ENCODE measurements at places on chromosomes 7 and 10.
A peak's percentile ranks its signal among the peaks of the same experiment; 100 is the strongest.

GRCh38 chr10:49324711-49325110 is 25.7 kb downstream of the C10orf71 start:
- DNase-seq, result no peak

DNA sequence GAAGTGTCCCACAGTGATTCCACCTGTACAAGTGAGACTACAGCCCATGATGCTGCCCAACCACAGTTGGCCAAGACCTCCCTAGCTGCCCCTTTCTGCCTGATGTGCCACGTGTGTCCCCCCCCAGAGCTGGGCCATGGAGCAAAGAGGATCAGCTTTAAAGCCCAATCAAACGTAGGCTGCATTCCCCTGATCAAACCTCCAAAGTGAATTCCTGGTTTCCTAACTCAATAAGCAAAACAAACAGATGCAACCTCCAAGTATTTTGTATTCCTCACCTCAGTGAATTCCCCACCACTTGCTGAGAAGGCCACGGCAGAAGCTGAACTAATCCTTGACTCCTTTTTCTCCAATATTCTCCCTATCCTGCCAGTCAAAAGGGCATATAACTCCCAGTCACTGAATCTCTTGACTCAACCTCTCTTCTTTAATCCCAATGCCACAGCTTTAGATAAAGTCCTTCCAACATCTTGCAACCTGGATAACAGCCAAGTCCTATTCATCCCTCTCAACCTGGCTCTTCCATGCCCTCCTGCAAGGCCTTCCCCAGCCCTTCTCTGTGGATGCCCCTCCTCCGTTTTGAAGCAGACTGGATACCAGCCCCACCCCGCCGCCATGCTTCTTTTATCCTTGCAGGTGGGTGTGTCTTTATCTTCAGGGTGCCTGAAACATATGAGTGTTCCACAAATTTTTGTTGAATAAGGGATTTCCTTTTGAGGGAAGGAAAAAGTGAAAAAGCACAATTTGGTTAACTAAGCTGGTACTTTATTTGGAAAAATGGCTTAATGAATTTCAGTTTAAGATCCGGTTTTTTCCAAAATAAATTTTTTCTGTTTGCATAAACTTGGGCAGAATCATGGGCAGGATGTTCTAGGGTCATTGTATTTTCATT is 285.2 kb upstream of the MKLN1 start:
- DNase-seq, result no peak

DNA sequence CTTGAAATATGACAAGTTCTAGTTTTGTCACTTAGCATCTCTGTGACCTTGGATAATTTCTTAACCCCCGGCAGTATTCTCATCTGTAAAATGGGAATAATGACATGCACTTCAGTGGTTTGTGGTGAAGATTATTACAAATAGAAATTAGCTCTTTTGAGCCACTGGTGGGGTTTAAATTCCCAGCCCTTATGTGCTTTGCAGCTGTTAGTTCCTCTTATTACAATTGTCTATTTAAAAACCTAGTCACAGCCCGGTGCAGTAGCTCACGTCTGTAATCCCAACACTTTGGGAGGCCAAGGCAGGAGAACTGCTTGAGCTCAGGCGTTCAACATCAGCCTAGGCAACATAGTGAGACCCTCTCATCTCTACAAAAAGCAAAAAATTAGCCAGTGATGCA is 30.1 kb downstream of the CAV1 start:
- no peak for DNase-seq

DNA sequence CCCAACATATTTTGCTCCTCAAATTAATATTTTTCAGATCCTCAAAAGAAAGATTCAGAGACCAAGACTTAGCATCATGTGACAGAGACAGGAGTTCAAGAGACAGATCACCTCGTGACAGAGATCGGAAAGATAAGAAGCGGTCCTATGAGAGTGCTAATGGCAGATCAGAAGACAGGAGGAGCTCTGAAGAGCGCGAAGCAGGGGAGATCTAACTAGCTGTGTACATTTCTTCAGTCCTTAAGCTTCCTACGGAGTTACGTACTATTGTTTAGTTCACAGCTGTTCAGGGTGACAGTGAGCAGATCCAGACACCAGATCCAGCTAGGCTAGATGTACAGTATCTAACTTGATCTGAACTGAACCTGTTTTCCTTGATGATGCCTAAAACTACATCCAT is 61.3 kb downstream of the KLRG2 start:
- no peak for DNase-seq

DNA sequence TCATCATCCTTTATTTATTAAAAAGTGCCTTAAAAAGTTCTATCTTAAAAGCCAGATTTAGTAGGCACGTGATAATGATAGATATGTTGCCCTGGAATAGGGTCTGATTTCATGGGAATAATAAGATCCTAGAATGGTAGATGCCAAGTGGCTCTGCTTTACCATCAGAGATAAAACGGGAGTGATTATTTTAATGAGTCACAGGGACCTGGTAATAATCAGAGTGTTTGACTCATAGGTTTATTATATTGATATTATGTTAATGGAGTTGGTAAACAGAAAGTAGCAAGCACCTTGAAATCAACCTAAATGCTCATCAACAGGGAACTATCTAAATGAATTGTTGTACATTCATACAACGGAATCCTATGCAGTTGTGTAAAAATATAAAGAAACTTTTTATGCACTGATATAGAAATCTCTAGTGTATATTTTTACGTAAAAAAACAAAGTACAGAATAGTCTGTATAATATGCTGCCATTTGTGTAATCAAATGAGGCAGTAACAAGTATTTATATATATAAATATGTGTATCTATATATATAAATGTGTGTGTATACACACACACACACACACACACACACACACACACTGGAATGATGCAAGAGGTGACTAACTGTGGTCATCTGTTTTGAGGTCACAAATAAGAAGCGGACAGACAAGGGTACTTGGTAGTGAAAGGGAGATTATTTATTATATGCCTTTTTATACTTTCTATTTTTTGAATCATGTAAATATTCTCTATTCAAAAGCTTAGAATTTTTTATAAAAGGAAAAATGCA is 78.6 kb upstream of the DYNC1I1 start:
- DNase-seq, result no peak

DNA sequence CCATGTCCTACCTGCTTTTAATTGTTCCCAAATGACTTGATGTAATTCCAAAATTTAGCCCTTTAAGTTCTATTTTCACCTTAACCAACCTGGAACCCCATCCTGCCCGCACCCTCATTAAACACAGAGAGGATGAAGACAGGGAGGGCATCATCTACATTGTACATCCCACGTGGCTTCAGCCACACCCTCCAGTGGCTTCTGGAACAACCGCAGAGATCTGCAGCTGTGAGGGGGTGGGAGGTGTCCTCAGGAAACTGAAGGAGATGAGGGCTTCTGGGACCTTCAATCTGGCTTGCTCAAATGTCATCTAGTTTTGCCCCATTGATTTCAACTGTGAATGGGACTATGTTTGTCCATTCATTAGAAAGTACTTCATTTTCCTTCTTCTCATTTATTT is 39.0 kb downstream of the AKR1B1 start:
- DNase-seq, result no peak

- DNase-seq, result peak; percentile 55
Measured at GRCh38 chr7:119175911-119176627, 951.6 kb downstream of the ANKRD7 start.

- no peak for DNase-seq
Measured at GRCh38 chr10:13681960-13682359, 95.2 kb downstream of the PRPF18 start.

DNA sequence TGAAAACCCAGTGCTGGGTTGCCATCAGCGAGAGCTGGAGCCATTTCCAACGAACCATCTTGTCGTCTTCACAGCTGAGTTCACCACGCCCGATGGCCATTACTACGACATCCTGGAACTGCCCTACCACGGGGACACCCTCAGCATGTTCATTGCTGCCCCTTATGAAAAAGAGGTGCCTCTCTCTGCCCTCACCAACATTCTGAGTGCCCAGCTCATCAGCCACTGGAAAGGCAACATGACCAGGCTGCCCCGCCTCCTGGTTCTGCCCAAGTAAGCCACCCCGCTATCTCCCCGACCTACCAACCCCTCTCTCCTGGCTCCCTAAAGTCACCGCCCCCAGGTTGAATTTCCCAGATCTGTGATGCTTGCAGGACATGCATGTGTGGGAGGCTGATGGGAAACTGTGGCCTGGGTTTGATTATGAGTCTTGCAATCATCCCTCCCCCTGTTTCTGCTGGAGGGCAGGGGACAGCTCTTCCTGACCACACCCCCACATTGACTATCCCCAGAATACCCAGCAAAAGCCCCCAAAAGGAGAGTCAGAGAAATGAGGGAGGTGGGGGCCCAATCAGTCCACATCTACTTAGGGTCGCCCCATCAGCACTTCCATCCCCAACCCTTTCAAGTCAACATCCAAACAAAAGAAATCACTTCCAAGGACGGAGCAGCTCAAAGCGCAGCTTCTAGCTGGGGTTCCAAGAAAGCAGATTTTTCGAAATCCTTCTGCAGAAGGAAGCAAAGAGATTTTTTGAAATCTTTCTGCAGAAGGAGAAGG is 6.9 kb downstream of the SERPINE1 start:
- no peak for DNase-seq

- no peak for DNase-seq
Measured at GRCh38 chr7:5591278-5591874, 167.7 kb upstream of the TNRC18 start.

DNA sequence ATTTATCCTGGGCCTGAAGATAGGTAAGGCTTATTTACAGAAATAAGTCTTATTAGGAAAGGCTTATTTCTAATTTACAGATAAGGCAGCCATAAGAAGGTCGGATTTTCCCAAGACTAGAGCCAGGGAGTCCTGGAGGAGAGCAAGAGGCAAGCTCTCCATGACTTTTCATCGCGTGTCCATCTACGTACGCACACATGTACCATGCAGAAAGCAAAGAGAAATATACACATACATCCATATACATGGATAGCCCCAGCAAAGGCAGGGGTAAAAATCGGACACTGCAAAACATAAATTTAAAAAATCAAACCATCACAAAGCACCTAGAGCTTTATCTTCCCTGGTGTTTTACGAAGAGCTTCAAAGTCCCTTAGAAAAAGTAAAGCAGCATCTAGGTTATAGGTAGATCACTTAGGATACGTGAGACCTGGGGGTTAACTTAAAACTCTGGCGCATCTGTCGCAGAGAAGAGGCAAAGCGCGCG is 25.8 kb upstream of the ZRANB1 start:
- DNase-seq, result no peak

DNA sequence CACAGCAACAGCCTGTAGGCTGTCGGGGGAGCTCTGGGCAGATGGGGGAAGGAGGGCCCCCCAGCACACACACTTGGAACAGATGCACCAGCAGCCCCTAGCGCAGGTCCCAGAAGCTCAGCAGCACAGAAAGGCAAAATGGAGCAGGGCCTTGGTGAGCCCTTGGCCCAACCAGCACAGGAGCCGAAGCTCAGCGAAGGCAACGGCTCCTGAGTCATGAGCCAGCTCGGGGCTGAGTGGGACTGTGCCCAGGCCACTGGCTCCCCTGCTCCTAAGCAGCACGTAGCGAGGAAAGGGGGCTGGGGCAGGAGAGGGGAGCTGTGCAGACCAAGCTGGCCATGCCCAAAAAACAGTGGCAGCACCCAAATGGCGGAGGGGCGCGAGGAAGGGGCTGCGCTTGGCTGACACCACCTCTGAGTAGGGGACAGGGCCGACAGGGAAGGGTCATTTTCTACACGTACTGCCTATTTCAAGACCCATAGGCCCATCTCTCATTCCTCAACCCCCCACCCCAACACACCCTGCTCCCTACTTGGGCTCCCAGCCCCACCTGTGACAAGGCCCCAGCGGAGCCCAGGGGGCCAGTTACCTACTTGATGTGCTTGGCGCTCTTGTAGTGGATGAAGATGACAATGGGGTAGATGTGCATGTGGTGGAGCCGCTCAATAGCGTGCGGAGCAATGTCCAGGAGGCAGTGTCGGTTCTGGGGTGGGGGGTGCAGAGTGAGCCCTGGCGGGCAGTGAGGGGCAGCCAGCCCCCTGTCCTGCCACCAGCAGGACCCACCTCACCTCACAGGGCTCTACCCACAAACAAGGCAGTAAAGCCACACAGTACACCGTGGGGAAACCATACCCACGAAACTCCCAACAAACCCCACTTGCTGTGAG is 132.1 kb downstream of the DLG5 start:
- no peak for DNase-seq

DNA sequence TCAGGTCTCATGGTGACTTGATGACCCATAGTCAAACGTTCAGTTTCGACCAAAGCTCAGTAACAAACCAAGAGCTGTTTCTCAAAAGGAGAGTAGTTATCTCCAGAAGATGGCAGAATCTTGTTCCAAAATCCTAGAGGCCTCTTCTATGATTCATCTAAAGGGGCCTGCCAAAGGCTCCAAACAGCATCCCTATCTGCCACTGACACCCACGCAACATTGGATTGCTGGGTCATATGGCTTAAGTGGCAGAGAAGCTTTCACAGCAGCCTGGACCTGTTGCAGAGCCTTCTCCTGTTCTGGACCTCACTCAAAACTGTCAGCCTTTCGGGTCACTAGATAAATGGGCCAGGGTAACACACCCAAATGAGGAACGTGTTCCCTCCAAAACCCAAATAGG is 54.0 kb upstream of the LRRC18 start:
- no peak for DNase-seq

DNA sequence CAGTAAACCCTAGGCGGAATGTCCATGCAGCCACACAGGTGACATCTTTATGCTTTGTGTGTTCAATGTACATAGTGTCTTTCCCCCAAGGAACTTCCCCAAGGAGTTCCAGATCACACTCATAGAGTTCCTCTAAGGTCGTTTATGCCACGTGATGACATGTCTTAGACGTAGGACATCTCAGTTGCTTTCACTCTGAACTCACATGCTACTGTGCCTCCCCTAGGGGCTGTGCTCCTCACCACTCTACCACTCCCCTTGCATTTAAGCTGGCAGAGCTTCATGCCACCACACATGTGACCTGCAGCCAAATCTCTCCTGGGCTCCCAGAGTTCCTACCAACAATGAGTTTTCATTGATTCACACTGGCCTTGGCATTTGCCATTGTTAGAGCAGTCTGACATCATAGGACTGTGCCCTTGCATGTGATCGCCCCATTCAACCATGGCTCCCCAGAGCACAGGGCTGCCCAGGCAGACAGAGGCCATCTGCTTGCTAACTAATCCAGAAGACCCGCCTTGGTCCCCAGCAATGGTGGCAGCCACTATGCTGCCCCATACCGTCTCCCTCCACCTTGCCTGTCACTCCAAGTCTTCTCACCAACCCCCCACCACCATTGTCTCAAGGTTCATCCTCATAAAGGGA is 95.3 kb upstream of the MACROH2A2 start:
- no peak for DNase-seq

DNA sequence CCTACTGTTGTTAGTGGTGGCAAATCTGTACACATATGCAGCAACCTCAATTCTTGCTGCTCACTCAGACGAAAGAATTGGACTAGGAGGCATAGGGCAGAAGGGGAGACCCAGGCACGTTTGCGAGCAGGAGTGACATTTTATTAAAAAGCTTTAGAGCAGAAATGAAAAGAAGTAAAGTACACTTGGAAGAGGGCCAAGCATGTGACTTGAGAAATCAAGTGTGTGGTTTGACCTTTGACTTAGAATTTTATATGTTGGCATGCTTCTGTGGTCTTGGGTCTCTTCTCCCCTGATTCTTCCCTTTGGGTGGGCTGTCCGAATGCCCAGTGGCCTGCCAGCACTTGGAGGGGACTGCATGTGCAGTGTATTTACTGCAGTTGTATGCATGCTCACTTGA is 205.5 kb upstream of the SEMA3D start:
- DNase-seq, result no peak

- DNase-seq, result no peak
Measured at GRCh38 chr7:102079140-102080018, 207.3 kb upstream of the SH2B2 start.

- DNase-seq, result no peak
Measured at GRCh38 chr7:77416621-77417371, 647 bp upstream of the GSAP start.

Measured in activated CD4-positive, alpha-beta T cell treated with anti-CD3 and anti-CD28 coated beads, Interleukin-2, Interleukin-4, amounts not matched to agents 100 ng/mL and 50 ng/mL, durations not matched to agents 16 hours and 8 hours (primary cell).